Activated T-helper 2 cell treated with anti-CD3 and anti-CD28 coated beads, Interferon-gamma antibody, Interleukin-2, Interleukin-4, amounts not matched to agents 10 μg/mL and 5 μg/mL and 100 μg/mL, durations not matched to agents 14 hours and 24 hours and 36 hours (primary cell): ENCODE measurements at places on chromosomes 1 and 21.
A peak's percentile ranks its signal among the peaks of the same experiment; 100 is the strongest.

DNA sequence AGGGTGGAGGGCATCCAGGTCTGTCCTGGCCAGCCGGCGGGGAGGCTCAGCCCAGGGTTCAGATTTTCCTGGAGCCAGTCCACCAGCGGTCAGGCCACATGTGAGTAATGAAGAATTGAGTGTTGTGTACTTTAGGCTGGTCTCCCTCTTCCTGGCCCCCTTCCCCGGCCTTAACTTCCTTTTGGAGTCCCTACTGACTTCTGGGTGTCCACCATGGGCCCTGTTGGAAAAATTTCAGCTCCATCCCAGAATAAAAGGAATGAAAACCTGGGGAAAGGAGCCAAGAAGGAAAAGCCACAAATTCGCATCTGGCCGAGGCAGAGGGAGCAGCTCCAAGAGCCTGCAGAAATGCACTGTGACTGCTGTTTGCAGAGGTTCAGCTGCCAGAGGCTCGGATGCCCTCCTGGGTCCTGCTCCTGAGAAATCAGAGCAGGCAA lies 35.5 kb upstream of the HHAT start:
- DNase-seq = no peak
- no peaks in the 10 kb centered on the region for H3K4me1 ChIP-seq
- H3K27ac ChIP-seq = no peak overlapping the region
- H3K36me3 ChIP-seq = no peaks in the 10 kb centered on the region
- peaks cover 51% of the 10 kb centered on the region for H3K27me3 ChIP-seq

GRCh38 chr1:168553680-168554553 lies 10.1 kb upstream of the XCL2 start:
- peaks cover 45% of the 10 kb centered on the region for H3K4me1 ChIP-seq
- peaks cover 3% of the 10 kb centered on the region for H3K36me3 ChIP-seq
- no peak for DNase-seq
- peak overlapping the region; percentile 67 for H3K27ac ChIP-seq
- H3K27me3 ChIP-seq = no peaks in the 10 kb centered on the region
- no peak overlapping the region for H3K4me3 ChIP-seq

DNA sequence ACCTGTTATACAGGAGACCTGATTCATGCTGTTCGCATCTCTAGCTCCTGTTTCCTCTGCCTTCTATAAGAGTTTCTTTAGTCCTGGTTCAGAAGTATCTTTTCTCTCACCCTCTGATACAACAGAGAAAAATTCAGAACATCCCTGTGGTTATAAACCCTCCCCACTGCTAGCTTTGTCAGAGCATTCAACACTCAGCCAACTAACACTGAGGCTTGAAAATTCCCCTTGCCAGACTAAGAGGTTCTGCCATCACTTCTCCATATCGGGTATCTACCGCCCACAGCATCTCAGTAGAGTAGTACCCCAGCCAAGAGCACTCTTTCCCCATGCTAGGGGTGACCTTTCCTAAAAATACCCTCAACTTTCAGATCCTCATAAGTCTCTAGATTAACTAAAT lies 19.6 kb upstream of the PIK3R3 start:
- H3K36me3 ChIP-seq = no peaks in the 10 kb centered on the region
- no peaks in the 10 kb centered on the region for H3K4me1 ChIP-seq
- no peaks in the 10 kb centered on the region for H3K27me3 ChIP-seq

DNA sequence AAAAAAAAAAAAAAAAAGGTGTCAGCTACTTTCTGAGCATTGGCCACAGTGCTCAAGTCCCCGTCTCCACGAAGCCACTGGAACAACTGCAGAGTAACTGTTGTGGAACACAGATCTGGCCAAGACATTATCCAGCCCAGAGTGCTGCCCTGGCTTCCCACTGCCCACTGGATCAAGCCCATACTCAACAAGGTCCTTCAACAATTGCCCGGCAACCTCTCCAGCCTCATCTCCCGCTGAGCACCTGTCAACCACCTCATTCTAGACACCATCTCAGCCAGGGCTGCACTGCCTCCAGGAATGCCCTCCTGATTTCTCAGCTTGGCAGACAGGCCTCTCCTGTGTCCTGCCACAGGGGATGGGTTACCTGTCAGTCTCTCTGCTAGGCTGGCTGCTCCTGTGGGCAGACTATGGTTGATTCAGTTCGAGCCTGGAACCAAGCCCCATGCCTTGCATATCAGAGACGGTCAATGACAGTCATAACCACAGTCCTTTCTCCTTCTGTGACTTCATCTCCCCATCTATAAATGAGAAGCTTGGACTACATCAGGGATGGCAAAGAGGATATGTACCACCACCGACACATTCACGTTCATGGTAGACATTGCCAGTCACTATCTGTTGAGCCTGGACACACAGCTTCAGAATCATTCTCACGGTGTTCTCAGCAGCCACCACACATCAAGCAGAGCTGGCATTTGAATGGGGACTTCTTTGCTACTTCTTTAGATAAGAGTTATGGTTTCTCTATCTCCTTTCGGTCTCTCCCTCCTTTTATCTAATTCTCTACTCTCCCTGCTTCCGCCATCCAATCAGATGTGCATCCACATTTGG lies 76.9 kb downstream of the MRPL37 start:
- peak overlapping the region; percentile 95 for H3K27ac ChIP-seq
- H3K27me3 ChIP-seq = no peaks in the 10 kb centered on the region
- no peak for DNase-seq
- H3K36me3 ChIP-seq = peaks cover 25% of the 10 kb centered on the region
- peak overlapping the region; percentile 59 for H3K4me3 ChIP-seq
- H3K4me1 ChIP-seq = peaks cover 47% of the 10 kb centered on the region

- H3K36me3 ChIP-seq = no peaks in the 10 kb centered on the region
- no peak overlapping the region for H3K27ac ChIP-seq
- H3K4me3 ChIP-seq = no peak overlapping the region
- no peaks in the 10 kb centered on the region for H3K27me3 ChIP-seq
- no peaks in the 10 kb centered on the region for H3K4me1 ChIP-seq
- no peak for DNase-seq
Observed at GRCh38 chr1:55007625-55008024, 8.9 kb downstream of the BSND start.

DNA sequence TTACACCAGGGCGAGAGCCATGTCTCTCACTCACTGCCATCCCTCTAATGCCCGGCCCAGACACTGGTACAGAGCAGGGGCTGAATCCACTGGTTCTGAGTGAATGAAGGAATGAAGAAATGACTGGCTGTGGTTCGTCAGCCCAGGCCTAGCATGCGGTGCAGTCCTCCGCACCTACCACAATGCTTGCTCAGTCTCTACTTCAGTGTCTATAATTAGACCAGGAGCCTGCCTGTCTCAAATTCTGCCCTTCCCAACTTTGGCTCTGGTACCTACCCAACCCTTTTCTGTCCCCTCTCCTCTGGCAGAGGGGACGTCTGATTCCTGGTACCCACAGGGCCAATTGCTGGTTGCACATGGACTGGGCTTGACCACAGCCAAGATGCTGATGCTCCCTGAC lies 118.2 kb upstream of the GRIK3 start:
- no peak overlapping the region for H3K4me3 ChIP-seq
- H3K36me3 ChIP-seq = no peaks in the 10 kb centered on the region
- DNase-seq = no peak
- H3K27ac ChIP-seq = no peak overlapping the region

DNA sequence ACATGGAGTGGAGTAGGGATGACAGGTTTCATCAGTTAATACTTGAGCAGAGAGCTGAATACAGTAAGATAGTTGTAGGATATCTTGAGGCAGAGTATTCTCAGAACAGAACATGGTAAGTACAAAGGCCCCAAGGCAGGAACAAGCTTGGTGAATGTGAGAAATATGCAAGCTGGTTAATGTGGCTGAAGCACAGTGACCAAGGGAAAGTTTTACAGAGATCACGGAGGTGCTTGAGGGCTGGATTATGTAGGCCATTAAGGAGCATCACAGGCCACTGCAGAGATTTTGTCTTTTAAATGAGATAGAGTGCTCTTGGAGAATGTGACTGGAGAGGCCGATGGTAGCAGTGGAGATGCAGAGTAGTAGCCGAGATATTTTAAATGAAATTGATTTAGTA lies 54.0 kb upstream of the BOLA1 start:
- peak overlapping the region; percentile 51 for H3K4me3 ChIP-seq
- DNase-seq = no peak
- peak overlapping the region; percentile 78 for H3K27ac ChIP-seq

DNA sequence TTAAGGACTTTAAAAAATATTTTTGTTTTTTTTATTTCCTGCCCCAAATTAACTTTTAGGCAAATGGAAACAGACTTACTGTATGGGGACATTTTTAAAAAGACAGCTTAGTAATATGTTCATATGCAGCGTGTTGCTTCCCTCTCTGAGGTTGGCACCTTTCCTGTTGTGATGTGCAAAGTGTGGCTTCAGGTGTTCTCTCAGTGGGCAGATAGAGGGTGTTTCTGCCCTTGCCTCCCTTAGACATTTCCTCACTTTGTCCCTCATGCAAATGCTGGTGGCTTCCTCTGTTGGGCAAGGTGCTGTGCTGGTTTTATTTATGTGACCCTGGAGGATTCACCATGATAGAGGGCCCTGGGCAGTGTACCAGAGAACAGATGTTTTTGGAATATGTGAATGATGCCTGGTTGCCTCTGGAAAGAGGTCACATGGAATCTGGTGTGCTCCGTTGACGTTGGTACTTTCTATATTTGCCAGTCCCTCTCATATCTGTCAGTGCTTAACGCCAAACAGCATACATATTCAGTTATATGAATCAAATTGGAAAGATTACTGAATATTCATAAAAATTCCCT lies 123.5 kb downstream of the PATJ start:
- no peaks in the 10 kb centered on the region for H3K36me3 ChIP-seq
- DNase-seq = no peak
- no peak overlapping the region for H3K4me3 ChIP-seq
- H3K27me3 ChIP-seq = no peaks in the 10 kb centered on the region
- H3K4me1 ChIP-seq = no peaks in the 10 kb centered on the region

DNA sequence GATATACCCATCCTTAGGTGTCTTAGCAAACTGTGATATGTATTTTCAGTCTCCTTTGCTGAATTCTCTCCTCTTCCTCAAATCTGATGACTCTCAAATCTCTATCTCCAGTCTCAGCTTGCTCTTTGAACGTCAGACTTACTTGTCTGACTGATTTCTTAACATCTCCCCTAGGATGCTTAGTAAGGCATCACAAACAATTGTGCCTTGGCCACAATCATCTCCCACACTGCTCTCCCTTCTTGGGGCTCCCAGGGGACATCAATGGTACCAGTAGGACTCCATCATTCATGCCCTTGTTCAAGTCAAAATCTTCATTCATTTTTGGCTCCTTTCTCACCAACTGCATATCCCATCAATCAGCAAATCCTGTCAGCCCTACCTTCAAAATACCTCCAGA lies 42.0 kb downstream of the GNG12 start:
- DNase-seq = no peak
- no peak overlapping the region for H3K27ac ChIP-seq
- no peak overlapping the region for H3K4me3 ChIP-seq
- H3K4me1 ChIP-seq = no peaks in the 10 kb centered on the region

DNA sequence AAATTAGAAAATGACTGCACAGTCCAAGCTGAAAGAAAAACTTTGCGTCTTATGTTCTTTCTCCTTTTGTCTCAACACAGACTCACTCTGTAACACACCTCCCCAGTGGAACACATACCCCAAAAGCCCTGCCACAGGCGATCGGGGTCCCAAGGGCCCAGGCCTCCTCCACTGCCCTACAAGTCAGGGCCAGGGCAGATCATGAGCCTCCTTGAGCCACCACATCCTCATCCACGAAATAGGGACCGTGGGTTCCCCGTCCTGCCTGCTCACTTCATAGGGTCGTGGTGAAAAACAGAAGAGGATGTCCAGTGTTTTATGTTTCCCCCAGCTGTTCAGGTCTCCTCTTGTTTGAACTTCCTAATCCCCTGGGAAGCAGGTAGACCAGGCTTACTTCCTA lies 116.7 kb downstream of the KCNN3 start:
- no peak overlapping the region for H3K4me3 ChIP-seq
- peak overlapping the region; percentile 34 for H3K27ac ChIP-seq
- H3K4me1 ChIP-seq = peaks cover 68% of the 10 kb centered on the region
- H3K27me3 ChIP-seq = no peaks in the 10 kb centered on the region
- no peaks in the 10 kb centered on the region for H3K36me3 ChIP-seq

DNA sequence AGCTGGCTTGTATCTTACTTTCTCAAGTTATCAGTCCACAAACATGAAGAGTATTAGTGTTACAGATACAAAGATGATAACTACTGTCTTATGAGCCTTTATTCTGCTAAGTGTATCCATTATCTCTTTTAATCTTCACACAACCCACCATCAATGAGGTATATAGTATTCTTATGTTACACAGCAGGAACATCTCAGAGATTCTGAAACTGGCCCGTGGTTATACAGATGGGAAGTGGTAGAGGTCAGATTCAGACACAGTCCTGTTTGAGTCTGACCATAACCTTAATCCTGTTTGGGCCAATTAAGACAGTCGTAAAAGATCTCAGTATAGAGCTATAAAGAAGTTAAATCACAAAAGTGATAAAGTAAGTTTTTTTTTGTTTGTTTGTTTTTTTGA lies 5.1 kb upstream of the TMEM269 start:
- no peak overlapping the region for H3K4me3 ChIP-seq
- H3K27me3 ChIP-seq = no peaks in the 10 kb centered on the region
- H3K4me1 ChIP-seq = peaks cover 33% of the 10 kb centered on the region
- H3K27ac ChIP-seq = peak overlapping the region; percentile 17

DNA sequence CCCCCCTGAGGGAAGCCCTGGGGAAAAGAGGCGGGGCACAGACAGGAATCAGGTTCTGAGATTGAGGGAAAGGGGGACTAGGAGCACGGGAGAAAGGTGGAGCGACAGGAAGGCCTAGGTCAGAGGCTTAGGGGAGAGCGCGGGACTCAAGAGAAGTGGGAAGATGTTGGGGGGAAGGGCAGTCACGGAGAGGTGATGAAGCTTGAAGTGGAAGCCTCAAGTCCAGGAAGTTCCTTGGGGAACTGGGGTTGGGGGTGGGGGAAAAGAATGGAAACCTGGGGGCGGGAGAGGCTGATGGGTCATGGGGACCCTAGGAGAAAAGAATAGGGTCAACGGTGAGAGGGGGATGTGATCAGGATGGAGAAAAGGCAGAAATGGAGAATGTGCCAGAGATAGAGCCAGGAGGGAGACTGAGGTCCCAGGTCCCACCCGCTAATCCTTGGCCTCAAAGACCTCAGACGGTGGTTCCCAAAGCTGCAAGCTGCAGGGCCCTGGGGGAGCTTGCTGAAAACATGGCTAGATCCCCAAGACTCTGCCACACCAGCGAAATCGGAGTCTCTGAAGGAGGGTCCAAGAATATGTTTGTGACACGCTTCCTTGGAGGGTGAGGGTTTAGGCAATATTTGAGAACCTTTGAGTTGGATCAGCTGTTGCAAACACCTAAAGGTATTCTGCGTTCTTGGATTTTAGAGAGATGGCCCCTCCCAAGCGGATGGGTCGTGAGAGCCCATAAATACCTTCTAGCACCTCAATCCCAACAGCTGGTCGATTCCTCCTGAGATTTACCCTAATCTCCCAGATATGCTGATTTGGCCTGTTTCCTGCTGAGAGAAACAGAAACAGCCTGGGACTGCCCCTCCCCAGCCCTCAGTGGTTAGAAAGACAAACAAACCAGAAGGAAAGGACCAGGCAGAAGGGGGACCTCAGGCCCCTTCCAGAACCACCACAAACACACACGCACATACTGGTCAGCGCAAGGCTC lies 3.6 kb downstream of the C1orf232 start:
- no peak for DNase-seq
- H3K27ac ChIP-seq = no peak overlapping the region
- no peaks in the 10 kb centered on the region for H3K36me3 ChIP-seq
- H3K4me1 ChIP-seq = peaks cover 20% of the 10 kb centered on the region
- peak overlapping the region; percentile 51 for H3K4me3 ChIP-seq

GRCh38 chr1:236039740-236040685 lies 24.9 kb downstream of the NID1 start:
- no peaks in the 10 kb centered on the region for H3K4me1 ChIP-seq
- no peak overlapping the region for H3K4me3 ChIP-seq
- peaks cover 16% of the 10 kb centered on the region for H3K27me3 ChIP-seq
- no peak for DNase-seq
- H3K36me3 ChIP-seq = no peaks in the 10 kb centered on the region
